Type B pancreatic cell (in vitro differentiated cells): ENCODE measurements at places on chromosomes 5 and 9. TPM values are rescaled to one million over a fixed set of nuclear protein-coding genes. Genes with fewer than 3 reads are reported as not detected.

CCDC112 gene
- 5.3 and 7.2 TPM in 2 replicates for total RNA-seq

SLCO4C1 gene
- 4.6 and 11.0 TPM in 2 replicates for total RNA-seq

IFNK gene
- not detected in 2 replicates for total RNA-seq

TRIM14 gene
- 9.9 and 18.8 TPM in 2 replicates for total RNA-seq

PCDHA4 gene
- total RNA-seq, result 10.7 and 17.7 TPM in 2 replicates

ARL14EPL gene
- total RNA-seq, result not detected in 2 replicates

DNA sequence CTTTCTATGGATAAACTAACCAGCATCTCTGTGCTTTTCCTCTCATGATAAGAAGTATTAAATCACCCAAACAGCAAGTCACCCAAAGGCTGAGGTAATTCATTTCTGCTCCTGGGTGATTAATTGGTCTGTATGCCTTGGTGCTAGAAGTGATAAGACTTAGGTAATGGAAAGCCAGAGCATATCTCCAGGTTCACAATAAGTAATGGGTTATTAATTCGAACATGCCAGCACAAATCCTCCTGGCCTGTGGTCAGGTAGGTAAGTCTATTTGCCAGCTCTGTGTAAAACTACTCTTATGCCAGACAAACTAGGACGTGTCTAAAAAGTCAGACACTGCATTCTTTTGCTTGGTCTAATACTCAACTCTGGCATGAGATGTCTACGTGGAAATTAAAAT, 11.2 kb upstream of the ENC1 start:
- peaks cover 31% of the 10 kb centered on the region for H3K4me1 ChIP-seq
- no peaks in the 10 kb centered on the region for H3K36me3 ChIP-seq
- H3K4me3 ChIP-seq, result no peak overlapping the region
- peak overlapping the region; percentile 14 for H3K27ac ChIP-seq
- H3K27me3 ChIP-seq, result no peaks in the 10 kb centered on the region

- DNase-seq, result no peak
- peaks cover 31% of the 10 kb centered on the region for H3K36me3 ChIP-seq
- H3K27me3 ChIP-seq, result no peaks in the 10 kb centered on the region
- no peak overlapping the region for H3K4me3 ChIP-seq
Measured at GRCh38 chr5:160096178-160096577, 23.1 kb downstream of the PWWP2A start.

DNA sequence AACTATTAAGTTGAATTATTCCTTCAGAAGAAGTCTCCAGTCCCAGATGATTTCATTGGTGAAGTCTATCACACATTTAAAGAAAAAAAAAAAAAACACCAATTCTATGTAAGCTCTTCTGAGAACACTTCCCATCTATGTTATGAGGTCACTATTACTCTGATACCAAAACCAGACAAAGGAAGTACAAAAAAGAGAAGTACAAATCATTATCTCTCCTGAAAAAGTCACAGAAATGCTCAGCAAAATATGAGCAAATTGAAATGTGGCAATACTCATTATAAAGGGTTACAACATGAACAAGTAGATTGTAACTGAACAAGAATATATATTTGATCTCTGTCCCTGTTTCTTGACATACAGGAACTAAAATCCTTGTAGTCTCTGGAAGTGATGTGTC, 280.4 kb downstream of the TLE1 start:
- DNase-seq, result no peak
- H3K27me3 ChIP-seq, result peaks cover 4% of the 10 kb centered on the region
- H3K4me1 ChIP-seq, result peaks cover 7% of the 10 kb centered on the region
- no peaks in the 10 kb centered on the region for H3K36me3 ChIP-seq
- H3K27ac ChIP-seq, result no peak overlapping the region

- H3K4me3 ChIP-seq, result peak overlapping the region; percentile 95
- peaks cover 28% of the 10 kb centered on the region for H3K4me1 ChIP-seq
- DNase-seq, result no peak
- peak overlapping the region; percentile 96 for H3K27ac ChIP-seq
Measured at GRCh38 chr9:92292338-92293074, 991 bp downstream of the IARS1 start.

- DNase-seq, result no peak
- H3K27ac ChIP-seq, result no peak overlapping the region
- no peak overlapping the region for H3K4me3 ChIP-seq
- peaks cover 27% of the 10 kb centered on the region for H3K27me3 ChIP-seq
Measured at GRCh38 chr9:135976944-135977343, 15.8 kb upstream of the UBAC1 start.

- H3K4me3 ChIP-seq, result no peak overlapping the region
- H3K27me3 ChIP-seq, result no peaks in the 10 kb centered on the region
- H3K36me3 ChIP-seq, result no peaks in the 10 kb centered on the region
- peaks cover 20% of the 10 kb centered on the region for H3K4me1 ChIP-seq
Measured at GRCh38 chr5:142815469-142815868, 45.3 kb downstream of the ARHGAP26 start.

DNA sequence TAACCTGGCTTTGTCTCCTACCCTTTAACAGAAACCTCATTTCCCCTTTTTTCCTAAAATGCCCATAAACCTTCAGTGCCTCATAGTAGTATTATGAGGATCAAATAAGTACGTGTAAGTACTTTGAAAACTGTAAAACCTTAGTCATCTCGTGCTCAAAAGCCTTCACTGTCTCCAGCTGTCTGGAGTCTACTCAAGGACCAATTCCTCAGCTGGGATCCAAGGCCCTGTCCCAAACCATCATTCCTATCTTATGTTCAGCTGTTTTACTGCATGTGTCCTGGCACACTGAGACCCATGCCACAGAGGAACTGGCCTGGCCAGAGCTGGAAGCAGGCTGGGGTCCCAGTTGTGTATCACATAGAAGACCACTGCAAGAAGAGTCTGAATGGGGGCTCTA, 15.9 kb downstream of the ADAMTSL1 start:
- no peak overlapping the region for H3K4me3 ChIP-seq
- H3K36me3 ChIP-seq, result no peaks in the 10 kb centered on the region
- no peak for DNase-seq
- no peaks in the 10 kb centered on the region for H3K27me3 ChIP-seq

GRCh38 chr9:128081056-128081455, 13.0 kb downstream of the SLC25A25 start:
- no peak for DNase-seq
- H3K36me3 ChIP-seq, result peaks cover 21% of the 10 kb centered on the region
- H3K4me3 ChIP-seq, result peak overlapping the region; percentile 11
- H3K27ac ChIP-seq, result peak overlapping the region; percentile 96

DNA sequence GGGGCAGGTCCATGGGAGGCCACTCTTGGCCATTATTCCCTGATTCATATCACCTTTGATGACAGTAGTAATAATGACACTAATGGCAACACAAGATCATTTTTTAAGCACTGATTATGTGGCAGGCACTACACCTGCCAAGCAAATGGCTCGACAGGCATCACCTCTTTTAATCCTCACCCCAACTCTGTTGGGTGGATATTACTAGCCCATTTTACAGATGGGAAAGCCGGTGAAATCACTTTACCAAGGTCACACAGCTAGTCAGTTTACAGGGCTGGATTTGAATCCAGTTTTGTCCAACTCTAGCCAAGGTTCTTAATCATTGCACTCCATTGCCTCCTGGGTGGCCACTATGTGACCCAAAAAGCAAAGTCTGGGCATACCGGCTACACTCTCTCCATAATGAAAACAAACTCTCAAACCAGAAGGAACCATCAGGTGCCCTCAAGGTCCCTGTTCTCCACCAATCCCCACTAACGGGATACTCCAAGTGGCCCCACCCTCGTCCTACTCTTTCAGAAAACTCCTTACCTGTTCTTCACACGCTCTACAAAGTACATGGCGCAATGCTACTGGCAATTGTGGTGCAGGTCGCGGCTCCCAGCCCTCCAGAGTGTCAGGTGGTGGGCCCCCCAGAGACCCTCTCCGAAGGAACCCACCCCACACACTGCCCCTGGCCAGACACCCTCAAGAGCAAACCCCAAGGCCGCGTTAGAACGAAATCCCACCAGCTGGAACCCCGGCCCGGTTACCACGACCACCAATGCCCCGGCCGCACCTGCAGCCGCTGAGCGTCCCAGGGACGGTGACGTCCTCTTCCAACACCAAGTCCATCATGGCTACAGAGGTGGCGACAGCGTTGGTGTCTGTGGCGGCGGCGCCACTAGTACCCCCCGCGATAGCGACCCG, 572 bp downstream of the CDK5RAP2 start:
- H3K27ac ChIP-seq, result peak overlapping the region; percentile 93
- DNase-seq, result no peak
- peak overlapping the region; percentile 98 for H3K4me3 ChIP-seq
- no peaks in the 10 kb centered on the region for H3K27me3 ChIP-seq
- H3K36me3 ChIP-seq, result peaks cover 8% of the 10 kb centered on the region

GRCh38 chr5:161703528-161703927, 18.0 kb downstream of the GABRA6 start:
- no peaks in the 10 kb centered on the region for H3K4me1 ChIP-seq
- no peaks in the 10 kb centered on the region for H3K27me3 ChIP-seq
- DNase-seq, result no peak

- no peaks in the 10 kb centered on the region for H3K36me3 ChIP-seq
- no peak overlapping the region for H3K4me3 ChIP-seq
- peaks cover 6% of the 10 kb centered on the region for H3K4me1 ChIP-seq
Measured at GRCh38 chr5:160750938-160751657, 100.9 kb downstream of the ATP10B start.

DNA sequence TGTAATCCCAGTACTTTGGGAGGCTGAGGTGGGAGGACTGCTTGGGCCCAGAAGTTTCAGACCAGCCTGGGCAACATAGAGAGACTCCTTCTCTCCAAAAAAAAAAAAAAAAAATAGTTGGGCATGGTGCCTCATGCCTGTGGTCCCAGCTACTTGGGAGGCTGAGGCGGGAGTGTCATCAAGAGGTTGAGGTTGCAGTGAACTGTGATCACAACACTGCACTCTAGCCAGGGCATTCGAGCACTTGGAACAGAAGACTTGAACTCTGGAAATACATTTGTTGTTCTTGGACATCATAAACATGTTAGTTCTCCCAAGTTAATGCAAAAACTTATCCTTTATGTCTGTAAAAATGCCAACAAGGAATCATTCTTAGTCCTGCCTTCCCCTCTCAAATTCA, 29.6 kb downstream of the EHMT1 start:
- DNase-seq, result no peak
- H3K4me3 ChIP-seq, result no peak overlapping the region
- H3K27ac ChIP-seq, result no peak overlapping the region

GRCh38 chr5:55338092-55338613, 30.4 kb downstream of the MTREX start:
- peaks cover 14% of the 10 kb centered on the region for H3K36me3 ChIP-seq
- no peak overlapping the region for H3K4me3 ChIP-seq
- no peaks in the 10 kb centered on the region for H3K4me1 ChIP-seq
- no peak overlapping the region for H3K27ac ChIP-seq

DNA sequence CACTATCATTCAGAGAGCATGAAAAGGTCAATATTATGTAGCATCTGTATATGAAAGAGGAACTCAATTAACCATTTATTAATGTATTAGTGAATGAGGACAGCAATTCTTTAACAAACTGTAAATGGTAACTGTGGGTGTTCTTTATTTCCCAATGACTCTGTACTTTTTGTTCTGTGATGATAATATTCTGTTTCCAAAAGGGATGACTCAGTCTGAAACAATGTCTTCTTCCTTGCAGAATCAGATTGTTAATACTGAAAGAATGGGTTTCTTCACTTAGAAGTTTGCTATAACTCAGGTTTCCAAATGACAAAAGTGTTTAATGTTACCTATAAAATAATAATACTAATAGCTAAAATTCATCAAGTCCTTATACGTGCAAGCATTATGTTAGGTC, 1518.7 kb upstream of the WWC1 start:
- H3K4me3 ChIP-seq, result no peak overlapping the region
- no peaks in the 10 kb centered on the region for H3K36me3 ChIP-seq

DNA sequence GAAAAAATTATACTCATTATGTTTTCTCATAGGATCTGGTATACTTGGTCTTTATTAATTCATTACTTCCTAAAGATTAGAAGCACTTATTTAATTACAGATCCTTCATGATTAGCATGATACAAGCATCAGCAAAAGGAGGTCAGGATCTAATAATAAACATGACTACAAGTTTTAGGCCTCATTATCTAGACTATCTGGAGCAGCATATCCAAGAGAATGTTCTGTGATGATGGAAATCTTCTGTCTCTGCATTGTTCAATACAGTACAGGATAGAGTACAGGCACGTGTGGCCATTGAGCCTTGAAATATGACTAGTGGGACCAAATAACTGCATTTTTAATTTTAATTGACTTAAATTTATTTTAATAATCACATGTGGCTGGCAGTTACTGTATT, 21.2 kb downstream of the SETX start:
- H3K36me3 ChIP-seq, result peaks cover 64% of the 10 kb centered on the region
- H3K4me3 ChIP-seq, result no peak overlapping the region
- no peak for DNase-seq
- H3K27me3 ChIP-seq, result no peaks in the 10 kb centered on the region
